ENCODE measurements at places on chromosomes 13 and 19.

DNA sequence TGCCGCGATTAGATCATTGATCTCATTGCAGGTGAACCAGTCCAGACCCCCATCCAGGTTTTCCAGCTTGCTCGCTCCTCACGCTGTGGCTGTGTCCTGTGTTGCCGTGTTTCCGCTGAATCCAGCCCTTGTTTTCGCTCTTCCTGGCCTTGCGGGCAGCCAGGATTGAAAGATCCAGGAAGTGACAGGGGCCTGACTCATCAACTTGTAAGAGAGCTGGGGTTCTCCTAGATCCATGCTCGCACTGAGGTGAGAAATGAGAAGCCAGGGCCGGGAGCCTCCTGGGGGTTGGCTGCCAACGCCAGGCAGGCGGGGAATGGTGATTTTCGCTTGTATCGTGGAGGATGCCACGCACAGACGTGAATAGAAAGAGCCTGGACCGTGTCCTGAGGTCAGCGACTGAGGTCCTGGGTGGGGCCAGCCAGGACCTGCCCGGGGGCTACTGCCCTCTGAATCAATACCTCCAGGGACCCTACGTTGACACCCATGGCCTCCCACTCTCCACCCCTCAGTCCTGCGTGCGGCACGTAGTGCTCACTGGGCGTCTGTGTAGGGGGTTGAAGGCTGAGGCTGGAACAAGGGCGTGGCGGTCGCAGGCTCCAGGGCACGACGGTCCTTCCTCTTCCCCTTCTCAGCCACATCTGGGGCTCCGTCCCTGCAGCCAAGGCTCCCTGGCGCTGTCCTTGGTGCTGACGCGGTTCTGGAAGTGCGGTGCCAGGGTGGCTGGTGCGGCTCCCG, 7.3 kb upstream of the PTPRH start:
- peak; percentile 95 for DNase-seq

DNA sequence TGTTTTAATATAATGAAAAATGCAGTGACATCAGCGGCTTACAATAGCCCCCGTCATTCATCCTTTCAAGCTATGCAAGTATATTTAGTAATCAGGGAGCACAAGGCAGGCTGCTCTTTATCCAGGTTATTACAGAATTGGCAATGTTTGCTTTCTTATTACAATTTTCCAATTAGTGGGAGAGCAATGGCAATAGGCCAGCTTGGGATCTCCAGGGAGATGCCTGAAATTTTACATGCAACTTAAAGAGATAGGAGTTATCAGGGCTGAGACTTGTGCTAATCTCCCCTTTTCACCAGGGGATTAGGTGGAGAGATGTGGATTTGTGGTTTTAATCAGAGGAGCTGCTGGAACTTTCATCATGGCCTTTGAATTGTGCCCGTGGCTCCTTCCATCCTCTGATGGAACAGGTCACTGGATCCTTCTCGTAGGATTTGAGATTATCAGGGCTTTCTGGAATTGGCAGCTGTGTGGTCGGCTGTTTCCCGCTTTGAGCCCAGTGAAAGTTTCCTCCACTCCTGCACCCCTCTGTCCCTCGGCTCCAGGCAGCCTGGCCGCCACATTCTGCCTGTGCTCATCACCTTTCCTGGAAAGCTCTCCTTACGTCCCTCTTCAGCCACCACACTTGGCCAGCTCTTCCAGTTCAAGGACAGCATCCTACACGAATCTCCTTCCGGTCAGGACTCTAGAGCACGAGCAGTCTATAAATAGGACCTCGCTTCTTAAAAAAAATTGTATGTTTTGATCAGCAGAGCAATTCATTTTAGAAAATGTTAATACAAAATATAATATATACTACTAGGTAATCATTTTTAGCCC, 47.0 kb downstream of the CBY2 start:
- no peak for DNase-seq

- DNase-seq = no peak
Measured at GRCh38 chr13:87244256-87244890, 426.8 kb upstream of the SLITRK5 start.

- DNase-seq = no peak
Measured at GRCh38 chr13:21672796-21673538, 2.1 kb downstream of the FGF9 start.

DNA sequence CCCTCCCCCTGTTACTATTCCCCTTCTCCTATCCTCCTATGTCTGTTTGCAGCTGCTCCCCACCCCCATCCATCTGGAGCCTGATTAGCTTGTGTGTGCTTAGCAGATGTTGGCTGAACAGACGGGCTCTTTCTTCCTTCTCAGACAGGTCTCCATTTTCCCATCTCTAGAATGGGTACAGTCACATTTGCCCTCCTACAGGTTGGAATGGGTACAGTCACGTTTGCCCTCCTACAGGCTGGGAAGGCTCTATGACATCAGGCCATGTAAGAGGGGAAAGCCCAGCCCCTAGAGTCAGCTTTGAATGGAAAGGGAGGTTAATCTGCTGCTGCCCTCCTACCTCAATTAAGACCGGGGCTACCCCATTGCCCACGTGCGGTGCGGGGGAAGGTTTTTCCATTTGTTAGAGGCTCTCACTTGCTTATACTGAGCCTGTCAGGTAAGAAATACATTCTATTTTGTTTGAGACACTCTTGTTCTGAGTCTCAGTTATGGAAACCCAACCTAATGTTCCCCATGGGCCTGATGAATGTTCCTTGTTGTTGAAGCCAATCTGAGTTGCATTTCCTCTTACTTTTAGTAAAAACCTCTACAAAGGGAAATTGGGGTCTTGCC, 2.2 kb upstream of the CLEC17A start:
- DNase-seq = no peak

DNA sequence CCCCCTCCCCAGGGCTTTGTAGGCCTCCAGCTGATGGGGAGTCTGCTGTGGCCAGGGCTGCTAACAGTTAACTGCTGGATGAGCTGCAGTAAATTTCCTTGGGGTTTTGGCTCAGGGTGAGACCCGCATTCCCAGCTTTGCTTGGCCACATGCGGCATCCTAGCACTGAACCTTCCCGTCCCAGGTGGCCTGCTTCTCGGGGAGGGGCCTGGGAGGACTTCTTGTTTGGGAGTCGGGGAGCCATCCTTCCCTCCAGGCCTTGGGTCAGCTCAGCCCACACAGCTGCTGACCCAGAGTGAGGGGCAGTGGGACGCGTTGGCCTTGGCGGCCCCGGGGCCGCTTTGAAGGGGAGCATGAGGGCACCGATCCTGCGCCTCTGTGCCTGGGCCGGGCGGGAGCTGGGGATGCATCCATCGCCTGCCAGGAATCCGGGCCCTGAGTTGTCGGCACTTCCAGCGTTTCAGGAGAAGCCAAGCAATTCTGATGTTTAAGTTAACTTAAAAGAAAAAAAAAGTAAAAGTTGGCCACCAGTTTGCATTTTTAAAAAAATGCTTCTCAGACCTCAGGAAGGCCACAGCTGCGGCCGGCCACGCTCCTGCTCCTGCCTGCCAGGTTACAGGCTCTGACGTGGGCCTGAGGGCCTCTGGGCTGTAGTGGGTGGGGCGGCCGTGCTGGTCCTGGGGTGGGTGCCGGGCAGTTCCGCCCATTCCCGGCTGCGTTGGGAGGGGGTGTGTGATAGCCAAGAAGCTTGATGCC, 27.7 kb downstream of the CRTC1 start:
- DNase-seq = no peak

- peak; percentile 91 for DNase-seq
Measured at GRCh38 chr19:43826787-43827754, at the start of gene ZNF283. Gene ZNF283 (plus strand): TSS chr19:43827321. CDS start chr19:43833505, 6,184 bp downstream.

GRCh38 chr19:12766051-12766521, 9.3 kb downstream of the HOOK2 start:
- peak; percentile 82 for DNase-seq

GRCh38 chr19:30841934-30842333, 469.8 kb downstream of the ZNF536 start:
- DNase-seq = no peak

DNA sequence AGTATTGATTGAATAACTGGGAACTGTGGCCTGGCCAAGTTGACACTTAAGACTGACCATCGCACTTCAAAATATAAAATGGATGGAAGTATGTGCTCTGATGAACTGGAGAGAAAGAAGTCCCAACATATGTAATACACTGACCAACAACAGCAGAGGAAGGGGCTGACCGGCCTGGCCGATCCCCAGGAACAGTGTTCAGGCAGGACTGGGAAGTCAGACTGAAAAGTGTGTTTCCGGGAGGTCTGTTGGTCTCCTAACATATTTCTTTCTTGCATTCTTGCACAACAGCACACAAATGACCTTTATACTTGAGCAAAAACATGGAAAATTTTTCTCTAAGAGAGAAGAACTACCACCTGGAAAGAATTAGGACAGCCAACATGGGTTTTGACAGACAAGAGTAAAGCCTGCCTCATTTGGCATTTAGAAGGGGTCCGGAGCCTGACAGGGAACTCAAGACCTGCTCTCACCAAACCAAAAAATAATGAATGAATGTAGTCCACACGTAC, 297.8 kb downstream of the OXGR1 start:
- DNase-seq = no peak

GRCh38 chr19:21482863-21483276, 22.5 kb upstream of the ZNF429 start:
- DNase-seq = peak; percentile 67

GRCh38 chr19:14168259-14168972, 32.0 kb upstream of the ASF1B start:
- no peak for DNase-seq

GRCh38 chr19:19548915-19549759, 11.1 kb downstream of the CILP2 start:
- peak; percentile 30 for DNase-seq

GRCh38 chr13:32205431-32206096, 109.6 kb downstream of the ZAR1L start:
- DNase-seq = no peak

DNA sequence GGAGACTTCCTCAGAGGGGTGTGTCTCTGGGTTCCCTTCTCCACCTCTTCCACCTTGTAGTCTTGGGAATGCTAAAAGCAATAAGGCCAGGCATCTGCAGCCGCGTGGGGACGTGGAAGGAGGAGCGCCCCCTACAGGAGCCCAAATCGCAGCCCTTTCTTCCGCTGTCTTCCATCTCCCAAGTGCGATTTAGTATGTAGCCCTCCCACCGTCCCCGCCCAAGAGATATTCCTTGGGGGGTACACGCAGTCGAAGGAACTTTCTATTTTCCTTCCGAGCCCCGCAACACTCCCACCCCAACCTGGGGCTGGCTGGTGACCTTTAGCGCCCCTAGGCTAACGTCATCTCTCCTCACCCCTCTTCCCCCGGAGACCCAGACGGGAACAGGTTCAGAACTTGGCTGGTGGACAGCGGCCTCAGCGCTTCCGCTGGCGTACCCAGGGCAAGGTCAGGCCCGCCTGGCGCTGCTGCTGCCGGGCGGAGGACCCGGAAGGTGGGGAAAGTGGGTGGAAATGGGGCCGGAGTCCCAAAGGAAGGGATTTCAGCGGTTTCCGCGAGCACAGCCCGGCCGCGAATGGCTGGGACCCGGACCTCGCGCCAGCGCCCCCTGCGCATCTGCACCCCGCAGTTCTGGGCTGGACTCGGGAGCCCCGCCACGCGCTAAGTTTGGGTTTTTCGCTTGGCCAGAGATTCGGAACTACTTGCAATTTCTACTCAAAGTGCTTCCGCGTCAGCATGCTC, 2.1 kb upstream of the PCDH8 start:
- DNase-seq = peak; percentile 83

DNA sequence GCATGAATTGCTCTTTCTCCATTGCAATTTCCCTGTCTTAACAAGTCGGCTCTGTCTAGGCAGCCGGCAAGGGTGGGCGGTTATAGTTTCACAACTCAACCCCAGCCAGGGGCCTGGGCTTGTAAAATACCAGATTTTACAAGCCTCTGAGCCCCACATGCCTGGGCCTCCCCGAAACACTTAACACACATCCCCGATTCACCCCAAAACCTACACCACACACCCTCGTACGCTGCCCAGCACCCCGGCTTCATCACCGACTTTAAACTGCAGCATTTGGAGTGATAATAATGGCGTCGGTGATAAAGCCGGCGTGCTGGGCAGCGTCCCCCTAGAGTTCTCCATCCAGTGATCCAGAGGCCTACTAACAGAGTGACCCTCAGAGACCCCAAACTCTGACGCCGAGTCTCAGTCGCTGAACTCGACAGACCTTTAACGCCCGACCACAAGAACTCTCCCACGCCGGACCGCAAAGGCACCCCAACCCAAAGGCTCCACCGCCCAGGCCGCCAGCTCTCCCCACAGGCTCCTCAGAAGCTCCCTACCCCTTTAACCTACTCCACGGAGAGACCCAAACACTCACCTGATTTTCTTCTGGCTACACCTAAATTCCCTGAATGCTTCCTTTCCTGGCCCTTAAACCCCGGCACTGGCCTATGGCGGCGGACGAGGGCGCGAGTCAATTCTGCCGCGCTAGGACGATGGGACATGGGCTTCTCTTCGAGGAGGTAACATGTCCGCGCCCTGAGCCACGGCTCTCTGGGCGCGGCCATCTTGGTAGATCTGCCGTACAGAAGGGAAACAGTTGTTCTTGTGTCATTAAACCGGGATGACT, at the start of gene ZNF649:
TSS of gene ZNF649 (minus strand) at position 687 of the 835 bp plus-strand sequence. CDS start 4,910 bp downstream, outside the sequence.
- DNase-seq = peak; percentile 93

- DNase-seq = peak; percentile 69
Measured at GRCh38 chr19:21022996-21023395, 2.5 kb downstream of the ZNF430 start.

GRCh38 chr13:89212186-89212585, 1541.0 kb downstream of the SLITRK5 start:
- DNase-seq = no peak

DNA sequence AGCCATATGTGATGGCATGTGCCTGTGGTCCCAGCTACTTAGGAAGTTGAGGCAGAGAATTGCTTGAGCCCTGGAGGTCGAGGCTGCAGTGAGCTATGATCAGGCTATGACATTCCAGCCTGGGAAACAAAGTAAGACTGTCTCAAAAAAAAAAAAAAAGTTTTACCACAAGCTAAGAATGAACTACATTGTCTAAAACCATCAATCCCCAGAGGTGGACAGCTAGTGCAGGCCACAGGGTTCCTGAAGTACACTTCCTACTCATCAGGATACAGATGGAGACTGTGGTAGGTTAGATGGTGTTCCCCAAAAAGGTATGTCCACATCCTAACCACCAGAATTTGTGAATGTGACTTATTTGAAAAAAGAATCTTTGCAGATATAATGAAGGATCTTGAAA, 63.5 kb upstream of the DOCK9 start:
- DNase-seq = no peak

GRCh38 chr13:48158290-48158689, 63.4 kb upstream of the MED4 start:
- DNase-seq = peak; percentile 58

- DNase-seq = peak; percentile 25
Measured at GRCh38 chr13:40617801-40618356, 48.6 kb downstream of the FOXO1 start.

DNA sequence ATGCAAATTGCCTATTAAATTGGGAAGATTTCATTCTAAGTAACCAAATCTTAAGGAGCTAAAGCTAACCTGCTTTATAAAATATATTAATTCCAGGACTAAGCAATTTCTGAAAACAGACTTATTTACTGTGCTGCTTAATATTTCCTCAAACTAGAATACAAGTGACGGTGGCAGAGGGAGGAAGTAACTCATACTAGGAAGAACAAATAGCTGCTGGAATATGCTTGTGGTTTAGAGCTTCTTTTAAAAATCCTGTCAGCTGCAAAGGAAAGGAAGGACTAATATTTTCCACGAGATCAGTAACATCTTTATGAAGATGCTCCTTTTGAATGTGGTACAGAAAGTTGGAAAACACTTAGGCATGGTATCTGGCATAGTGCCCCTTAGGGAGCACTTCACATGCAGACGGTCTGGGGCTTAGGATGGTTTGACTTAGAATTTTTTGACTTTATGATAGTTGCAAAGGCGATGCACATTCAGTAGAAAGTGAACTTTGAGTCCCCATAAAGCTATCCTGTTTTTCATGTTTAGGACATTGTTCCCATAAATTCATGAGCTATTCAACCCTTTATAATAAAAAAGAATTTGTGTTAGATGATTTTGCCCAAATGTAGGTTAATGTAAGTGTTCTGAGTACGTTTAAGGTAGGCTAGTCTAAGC, 3.4 kb upstream of the HNRNPA1L2 start:
- DNase-seq = peak; percentile 32
